T-helper 17 cell (primary cell): ENCODE measurements at places on chromosomes 2 and 18.
A peak's percentile ranks its signal among the peaks of the same experiment; 100 is the strongest.

DNA sequence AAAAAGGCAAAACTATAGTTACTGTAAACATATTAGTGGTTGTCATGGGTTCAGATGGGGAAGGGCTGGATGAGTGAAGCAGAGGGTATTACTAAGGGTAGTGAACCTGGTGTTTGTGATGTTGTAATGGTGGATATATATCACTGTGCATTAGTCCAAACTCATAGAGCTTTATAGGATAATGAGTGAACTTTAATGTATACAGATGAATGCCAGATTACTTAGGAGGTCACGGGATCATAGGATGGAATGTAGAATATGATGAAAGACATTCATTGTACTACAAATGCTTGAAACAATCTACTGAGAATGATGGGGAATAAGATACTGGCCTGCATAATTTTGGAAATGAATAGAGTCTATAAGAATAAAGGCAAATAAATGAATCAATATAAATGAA, 226.7 kb upstream of the ZNF804A start:
- DNase-seq = no peak

GRCh38 chr2:50042771-50043170, 888.5 kb upstream of the FSHR start:
- DNase-seq = no peak

GRCh38 chr2:142875652-142876051, 1.8 kb upstream of the KYNU start:
- no peak for DNase-seq

- no peak for DNase-seq
These were observed 21.0 kb downstream of the BCL11A start for GRCh38 chr2:60532421-60532820.

DNA sequence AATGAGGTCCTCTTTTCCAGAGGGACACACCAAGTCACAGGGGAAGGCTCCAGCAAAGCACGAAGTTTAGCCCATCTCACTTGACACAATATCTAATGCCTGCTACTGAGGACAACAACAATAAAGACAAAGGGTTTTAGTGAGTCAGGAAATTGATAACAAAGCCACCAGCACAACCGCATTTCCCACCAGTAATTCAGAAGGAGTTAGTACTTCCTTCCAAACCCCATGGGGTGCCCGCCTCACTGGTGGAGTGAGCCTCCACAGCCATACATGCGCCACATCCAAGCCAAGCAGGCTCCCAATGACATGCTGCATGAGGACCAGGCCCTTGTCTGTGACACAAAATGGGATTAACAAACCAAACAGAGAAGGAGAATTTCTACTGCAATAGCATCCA, 40.1 kb downstream of the MRPL35 start:
- no peak for DNase-seq

- DNase-seq = peak; percentile 42
These were observed 378.5 kb upstream of the ID2 start for GRCh38 chr2:8303322-8303832.

- no peak for DNase-seq
These were observed 752.8 kb upstream of the CELF4 start for GRCh38 chr18:38318416-38318815.

DNA sequence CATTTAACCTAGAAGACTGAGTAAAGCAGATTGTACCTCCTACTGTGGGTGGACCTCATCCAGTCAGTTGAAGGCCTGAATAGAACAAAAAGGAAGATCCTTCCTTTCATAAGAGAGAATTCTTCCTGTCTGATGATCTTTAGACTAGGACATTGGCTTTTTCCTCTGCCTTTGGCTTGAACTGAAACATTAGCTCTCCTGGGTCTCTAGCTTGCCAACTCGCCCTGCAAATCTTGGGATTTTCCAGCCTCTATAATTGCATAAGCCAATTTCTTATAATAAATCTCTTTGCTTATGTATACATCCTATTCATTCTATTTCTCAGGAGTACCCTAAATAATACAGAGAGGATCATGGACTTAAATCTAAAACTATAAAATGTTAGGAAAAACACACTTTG, 6.2 kb upstream of the KDSR start:
- no peak for DNase-seq

DNA sequence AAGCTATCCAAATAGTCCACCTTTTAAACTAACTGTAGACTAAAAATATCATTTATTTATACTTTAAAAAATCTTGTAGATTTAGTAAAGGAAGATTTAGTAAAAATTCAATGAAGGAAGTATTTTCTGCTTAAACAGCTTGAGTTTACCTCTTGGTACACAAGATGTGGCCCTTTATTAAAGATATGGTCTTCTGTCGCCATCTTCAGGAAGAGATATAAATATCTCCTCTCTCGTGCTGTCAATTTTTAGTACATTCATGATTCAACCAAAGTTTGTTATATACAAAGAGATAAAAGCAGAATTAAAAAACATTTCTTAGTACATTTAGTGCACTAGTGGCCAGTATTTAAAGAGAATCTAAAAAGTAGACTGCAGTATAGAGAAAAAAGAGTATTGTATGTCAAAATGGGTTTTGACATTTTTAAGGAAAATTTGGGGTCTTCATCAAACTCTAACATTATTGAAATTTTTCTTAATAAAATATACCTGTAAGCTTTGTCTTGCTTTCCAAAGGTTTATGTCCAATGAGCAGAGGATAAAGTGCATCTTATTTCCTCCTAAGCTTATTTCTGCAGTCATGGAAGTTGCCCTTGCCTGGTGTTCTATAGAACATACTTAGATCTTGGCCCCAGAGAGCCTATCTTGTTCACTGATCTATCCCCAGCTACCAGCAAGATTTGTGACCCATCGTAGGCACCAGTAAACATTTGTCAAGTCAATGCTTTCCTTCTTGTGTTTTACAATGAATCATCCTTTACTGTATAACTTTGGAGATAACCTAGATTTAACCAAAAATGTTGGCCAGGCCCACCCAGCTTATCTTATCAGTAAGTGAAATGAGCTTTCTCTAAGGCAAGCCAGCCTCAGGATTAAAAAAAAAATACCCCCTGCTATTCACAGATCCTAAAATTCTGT, 18.5 kb upstream of the EML6 start:
- DNase-seq = no peak

- DNase-seq = no peak
These were observed 164.7 kb upstream of the MSH6 start for GRCh38 chr2:47618272-47618552.

GRCh38 chr2:166627893-166628292, 133.8 kb upstream of the SCN7A start:
- no peak for DNase-seq

- DNase-seq = no peak
These were observed 18.6 kb downstream of the NGEF start for GRCh38 chr2:232994446-232994845.

DNA sequence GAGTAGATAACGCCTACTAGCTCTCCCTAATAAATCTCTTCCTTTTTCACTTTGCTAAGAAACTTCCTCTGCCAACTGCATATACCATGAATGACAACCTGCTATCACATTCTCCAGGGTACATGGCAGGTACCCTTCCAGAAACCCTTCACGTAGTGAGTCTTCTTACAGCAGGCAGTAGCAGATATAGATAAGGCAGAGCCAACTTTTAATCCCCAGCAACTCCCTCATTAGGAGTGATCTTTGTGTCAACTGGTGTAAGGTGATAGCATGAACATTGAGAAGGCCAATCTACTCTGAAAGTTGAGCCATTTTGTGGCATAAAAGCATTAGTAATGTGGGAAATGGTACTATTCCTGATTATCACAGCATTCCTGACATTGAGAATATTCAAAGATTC, 5.7 kb upstream of the STK17B start:
- DNase-seq = no peak

GRCh38 chr2:119478978-119479295, 45.3 kb downstream of the SCTR start:
- no peak for DNase-seq

GRCh38 chr2:26035090-26035743, 1.3 kb downstream of the RAB10 start:
- no peak for DNase-seq

DNA sequence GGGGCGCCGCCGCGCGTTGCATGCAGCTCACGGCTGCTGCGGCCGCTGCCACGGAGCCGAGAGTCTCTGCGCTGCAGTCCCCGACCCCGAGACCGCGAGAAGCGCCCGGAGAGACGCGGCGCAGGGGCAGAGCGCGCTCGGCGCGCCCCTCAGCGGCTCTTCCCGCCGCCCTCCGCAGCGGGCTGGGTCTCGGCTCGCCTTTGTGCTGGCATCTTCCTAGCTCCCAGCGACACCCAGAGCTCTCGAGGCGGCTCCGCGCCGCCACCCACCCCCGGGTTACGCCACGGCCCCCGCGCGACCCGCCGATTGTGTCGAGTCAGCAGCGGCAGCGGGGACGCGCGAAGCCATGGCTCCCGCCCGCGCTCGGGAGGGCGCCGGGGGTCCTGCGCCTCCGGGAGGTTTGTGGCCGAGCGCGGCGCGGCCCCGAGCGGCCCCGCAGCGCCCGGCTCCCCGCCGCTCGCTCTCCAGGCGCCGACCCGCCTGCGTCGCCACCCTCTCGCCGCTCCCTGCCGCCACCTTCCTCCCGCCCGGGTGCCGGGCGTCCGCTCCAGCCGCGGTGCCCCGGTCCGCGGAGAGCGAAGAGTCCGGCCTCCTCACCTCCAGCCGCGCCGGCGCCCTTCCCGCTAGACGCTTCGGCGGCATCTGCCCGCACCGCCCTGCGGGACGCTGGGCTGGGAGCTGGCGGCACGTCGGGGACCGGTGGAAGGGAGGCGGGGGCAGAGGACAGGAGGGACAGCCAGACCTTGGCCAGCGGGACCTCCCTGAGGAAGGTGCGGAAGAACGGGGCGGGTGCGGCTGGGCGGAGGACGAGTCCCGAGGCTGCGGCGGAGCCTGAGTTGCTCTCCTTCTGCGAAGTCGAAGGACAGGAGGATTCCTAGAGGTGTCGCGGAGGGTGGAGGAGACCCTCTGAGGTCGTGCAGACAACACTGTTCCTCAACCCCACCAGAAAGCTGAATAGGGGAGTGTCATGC, 46.3 kb upstream of the CCDC150 start:
- no peak for DNase-seq

- no peak for DNase-seq
These were observed 60.9 kb downstream of the MMADHC start for GRCh38 chr2:149526689-149527088.

DNA sequence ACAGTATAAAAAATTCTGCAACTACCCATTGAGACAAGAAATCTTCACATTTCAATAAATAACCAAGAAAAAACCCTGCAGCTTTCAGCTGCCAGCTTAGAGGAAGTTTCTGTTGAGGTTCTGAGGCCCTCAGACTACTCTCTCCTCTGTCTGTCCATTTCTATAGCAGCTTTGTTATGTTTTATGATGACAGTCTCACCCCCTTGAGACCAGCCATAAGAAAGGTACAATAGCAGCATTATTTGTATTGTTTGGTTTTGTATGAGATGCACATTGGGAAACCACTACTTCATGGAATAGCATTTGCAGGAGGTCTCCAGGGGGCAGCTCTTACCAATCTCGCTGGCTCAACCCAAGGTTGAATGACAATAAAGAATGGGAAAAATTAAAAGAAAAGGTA, 334.6 kb upstream of the VRK2 start:
- DNase-seq = no peak

- DNase-seq = no peak
These were observed 98.0 kb downstream of the RND3 start for GRCh38 chr2:150389447-150389846.

DNA sequence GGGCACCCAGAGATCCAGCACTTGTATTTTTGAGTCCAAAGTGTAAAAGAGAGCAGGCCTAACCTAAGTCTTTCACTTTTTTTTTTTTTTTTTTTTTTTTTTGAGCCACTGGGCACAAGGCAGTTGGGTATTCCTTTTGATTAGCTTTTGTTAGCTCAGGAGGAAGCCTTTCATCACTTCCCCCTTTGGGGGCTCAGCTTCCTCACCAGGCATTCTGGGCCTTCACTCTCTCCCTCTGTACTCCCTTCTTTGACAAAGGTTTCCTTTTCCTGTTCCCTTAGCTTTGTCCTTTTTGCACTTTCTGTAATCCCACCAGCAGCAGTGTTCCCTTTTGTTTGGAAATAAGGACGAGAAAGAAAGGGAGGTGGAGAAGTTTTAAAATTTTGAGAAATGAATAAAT, 88.2 kb downstream of the PKP4 start:
- no peak for DNase-seq

DNA sequence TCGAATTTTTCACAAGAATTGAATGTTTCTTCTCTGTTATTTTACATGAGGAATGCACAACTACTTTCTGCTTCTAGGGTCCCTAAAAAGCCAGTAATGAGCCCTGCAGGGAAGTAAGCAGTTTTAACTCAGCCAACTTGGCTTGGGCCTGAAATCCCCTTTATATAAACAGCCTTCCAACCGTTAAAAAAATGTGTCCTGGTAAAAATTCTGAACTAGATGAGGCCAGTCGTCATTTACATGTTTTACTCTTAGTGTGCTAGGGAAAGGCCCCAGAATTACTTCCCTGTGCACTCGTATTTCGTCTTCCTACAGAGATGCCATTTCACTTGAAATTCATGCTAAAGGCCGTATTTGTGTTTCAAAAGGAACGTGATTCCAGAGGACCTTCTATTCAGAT, 42.4 kb upstream of the RPE start:
- DNase-seq = no peak

- DNase-seq = no peak
These were observed 369.9 kb downstream of the LPIN1 start for GRCh38 chr2:12116228-12116750.

GRCh38 chr2:62662554-62662953, 43.0 kb upstream of the EHBP1 start:
- DNase-seq = no peak

DNA sequence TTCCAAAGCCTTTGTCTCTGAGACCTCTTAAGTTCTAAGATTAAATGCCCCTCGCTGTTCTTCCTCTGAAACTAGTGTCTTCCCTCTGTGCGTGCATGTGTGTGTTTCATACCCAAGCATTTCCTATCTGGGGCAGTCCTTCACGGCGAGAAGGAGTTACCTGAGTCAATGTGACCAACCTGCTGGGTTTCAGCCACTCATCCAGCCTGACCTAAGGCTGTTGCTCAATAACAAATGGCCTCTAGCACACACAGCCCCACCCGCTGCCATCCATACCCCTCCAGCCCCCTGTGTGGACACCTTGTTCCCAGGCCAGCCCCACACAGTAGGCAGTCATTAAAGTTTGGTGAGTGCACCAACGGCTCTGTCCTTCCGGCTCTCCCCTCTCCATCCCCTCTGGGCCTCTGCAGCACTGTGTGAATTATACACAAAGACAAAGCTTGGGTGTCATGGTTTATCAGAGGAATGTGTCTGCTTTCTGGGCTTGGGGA, 53.8 kb upstream of the FOSL2 start:
- no peak for DNase-seq

GRCh38 chr2:85900366-85900765, 11.6 kb upstream of the ST3GAL5 start:
- no peak for DNase-seq

- DNase-seq = no peak
These were observed 11.1 kb downstream of the SLC8A1 start for GRCh38 chr2:40440835-40441234.

- DNase-seq = no peak
These were observed 98.3 kb upstream of the OTOS start for GRCh38 chr2:240238786-240239185.

GRCh38 chr2:187442378-187442777, 5.7 kb downstream of the CALCRL start:
- no peak for DNase-seq
